GM13976 (cell line): ENCODE measurements at places on chromosomes 4 and X.

DNA sequence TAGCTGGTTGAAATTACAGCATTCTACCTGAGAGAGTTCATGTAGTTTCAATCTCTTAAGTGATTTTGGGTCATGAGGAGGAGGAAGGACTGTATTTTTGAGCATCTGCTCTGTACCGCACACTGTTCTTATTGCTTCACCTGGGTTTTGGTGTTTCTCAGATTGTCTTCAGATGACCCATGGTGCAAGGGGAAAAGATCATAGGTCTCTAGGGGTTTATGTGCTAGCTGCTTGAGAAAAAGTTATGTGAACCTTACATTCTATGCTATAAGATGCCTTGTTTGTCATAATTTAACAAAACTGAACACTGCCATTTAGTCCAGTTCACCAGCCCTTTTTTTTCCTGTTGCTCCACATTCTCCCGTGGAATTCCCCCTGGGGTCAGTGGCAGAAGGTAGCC lies 60.4 kb downstream of the PDK3 start:
- DNase-seq: no peak

DNA sequence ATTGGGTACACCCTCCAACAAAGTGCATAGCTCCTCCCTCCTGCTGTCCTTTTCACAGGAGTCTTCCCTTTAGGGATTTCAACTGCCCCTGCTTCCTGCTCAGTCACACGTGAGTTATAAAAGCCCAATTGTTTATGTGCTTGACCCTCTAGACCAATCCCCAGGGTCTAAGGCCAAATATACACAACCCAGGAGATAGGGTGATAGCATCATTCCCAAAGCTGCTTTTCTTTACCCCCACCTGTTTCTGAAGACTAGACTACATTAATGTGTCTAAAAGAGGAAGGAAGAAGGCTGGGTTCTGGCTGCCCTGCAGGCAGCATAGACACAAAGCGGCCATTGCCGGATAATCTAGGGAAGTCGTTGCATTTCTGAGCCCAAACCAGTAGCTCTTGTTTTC lies 526.7 kb upstream of the FRG1 start:
- DNase-seq: no peak

DNA sequence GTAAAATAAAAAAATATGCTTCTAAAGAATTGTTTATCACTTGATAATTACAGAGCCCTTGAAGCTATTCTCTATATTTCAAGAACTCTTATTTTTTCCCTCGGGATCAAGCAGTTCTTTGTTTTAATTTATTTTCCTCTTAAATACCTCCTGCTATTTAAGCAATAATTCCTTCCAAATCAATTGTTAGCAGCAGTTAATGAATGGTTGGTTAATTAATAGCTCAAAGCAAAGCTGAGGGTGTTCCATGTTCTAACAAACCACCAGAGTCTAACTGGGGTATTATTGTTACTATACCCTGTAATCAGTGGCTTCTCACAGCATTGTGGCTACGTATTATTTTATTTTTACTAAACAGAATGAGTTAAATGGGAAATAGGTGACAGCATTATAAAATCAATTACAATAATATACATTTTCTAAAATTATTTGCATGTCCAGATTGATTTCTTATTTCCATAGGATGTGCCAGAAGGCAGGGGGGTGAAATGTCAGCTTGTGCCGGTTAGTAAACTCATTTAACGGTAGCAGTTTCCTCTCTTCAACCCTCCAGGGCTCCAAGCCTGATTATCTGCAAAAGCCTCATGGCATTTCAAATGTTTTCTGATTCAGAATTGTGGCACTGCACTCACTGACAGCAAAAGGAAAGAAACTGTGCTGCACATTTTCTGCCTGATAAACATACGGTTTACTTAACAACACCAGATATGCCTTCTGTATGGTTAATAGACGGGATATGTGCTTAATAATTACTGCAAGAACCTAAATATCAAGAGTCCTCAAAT lies 286.9 kb upstream of the EMCN start:
- DNase-seq: no peak

- DNase-seq: peak; percentile 36
Observed at GRCh38 chr4:82017680-82018079, 356.1 kb downstream of the HNRNPD start.

- no peak for DNase-seq
Observed at GRCh38 chrX:66914080-66914479, 275.2 kb upstream of the EDA2R start.

GRCh38 chr4:80911458-80911857 lies 119.0 kb upstream of the BMP3 start:
- DNase-seq: no peak
